M059J (cell line): ENCODE measurements at places on chromosomes 6 and 20. TPM values are rescaled to one million over a fixed set of nuclear protein-coding genes. Genes with fewer than 3 reads are reported as not detected.

- peak; percentile 87 for DNase-seq
These were observed 22.7 kb downstream of the LAMA4 start for GRCh38 chr6:112231594-112232060.

DNA sequence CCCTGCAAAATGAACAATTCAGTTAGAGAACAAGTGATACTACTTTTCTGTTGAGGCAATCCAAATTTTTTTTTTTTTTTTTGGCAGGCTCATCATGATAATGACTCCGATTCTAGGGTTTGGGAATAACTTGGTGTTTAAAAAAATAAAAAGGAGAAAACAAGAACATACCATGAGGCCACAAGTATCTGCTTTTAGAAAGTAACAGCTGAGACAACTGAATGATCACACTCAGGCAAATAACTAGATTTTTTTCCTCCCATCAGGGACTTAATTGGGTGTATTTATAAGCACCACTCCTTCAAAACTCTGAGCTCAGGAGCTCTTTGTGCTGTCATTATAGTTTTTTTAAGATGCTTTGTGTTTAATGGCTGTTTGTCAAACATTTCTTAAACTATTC, 29.6 kb downstream of the PAK5 start:
- DNase-seq = no peak

- no peak for DNase-seq
These were observed 26.2 kb upstream of the DCBLD1 start for GRCh38 chr6:117456250-117456649.

The SEL1L2 gene
- not detected in 2 replicates for total RNA-seq

- DNase-seq = peak; percentile 72
These were observed 108.2 kb upstream of the NFATC2 start for GRCh38 chr20:51650685-51651134.

GRCh38 chr6:14207448-14207847, 89.9 kb downstream of the CD83 start:
- DNase-seq = peak; percentile 68

The FABP7 gene
- not detected in 2 replicates for total RNA-seq

- DNase-seq = peak; percentile 30
These were observed 293.5 kb downstream of the UTRN start for GRCh38 chr6:144578385-144579350.

DNA sequence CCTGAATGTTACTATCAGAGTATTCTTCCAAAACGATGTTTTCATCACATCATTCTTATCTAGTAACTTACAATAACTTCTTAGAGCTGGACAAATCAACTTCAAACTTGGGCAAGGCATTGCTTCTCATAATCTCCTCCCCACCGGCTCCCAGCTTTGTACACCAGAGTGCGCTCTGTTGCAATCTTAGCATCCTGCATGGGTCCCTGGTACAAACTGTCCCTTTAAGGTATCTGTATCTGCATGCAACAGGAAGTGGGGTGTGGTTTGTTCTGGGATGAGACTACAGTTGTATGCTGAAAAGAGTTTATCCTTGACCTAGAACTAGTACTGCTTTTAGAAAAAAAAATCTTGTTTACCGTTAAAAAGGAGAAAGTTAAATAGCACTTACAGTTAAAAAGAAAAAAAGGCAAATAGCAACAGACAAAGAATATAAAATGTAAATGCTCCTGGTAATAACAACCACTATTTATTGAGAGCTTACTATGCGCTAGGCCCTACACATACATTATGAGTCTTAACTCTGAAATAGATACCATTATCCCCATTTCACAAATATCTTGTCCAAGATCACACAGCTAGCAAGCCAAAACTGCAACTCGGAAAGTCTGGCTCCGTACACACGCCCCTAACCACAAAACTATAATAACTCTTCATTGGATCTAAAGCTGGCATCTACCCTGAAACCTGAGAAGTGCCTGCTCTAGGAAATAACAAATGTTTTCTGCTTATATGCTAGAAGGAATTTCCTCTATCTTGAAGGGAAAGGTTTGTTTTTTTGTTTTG, 9.8 kb upstream of the HECA start:
- DNase-seq = peak; percentile 84

GRCh38 chr6:19128701-19129100, 708.5 kb upstream of the ID4 start:
- DNase-seq = no peak

DNA sequence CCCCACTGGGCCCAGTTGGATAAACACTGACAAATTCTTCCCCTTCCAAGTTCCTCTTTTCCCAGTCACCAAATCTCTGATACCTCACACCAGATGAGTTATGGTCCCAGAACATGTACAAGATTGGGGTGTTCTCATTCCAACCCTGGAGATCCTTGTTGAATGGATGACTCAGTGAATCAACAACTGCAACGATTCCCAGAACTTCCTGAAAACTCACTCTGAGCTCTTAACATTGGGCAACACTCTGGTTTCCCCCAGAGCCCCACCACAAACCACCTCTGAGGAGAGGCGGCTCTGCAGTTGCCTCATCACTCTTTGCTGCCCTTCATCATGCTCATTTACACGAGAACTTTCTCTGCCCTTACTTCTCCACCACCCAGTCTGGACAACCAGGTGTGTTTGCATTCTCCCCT, 115.2 kb downstream of the MRPL14 start:
- DNase-seq = peak; percentile 98

DNA sequence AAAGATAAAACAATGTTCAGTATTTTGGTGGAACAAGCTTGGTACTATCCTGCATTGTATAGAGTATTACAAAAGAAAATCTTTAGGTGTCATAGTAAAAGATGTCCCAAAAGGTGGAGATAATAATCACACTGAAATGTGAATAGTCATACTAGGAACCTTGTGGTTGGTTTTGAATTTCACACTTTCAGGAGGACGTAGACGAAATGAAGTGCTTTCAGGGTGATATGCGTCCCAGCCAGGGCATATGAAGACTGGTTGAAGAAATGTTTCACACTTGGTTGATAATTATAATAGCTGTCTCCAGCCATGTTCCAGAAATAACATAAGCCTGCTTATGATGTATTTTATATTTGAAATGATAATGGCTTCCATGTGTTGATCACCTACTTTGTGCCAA, 60.4 kb downstream of the SCAND1 start:
- DNase-seq = no peak

The ABHD16B gene
- total RNA-seq = not detected in 2 replicates

DNA sequence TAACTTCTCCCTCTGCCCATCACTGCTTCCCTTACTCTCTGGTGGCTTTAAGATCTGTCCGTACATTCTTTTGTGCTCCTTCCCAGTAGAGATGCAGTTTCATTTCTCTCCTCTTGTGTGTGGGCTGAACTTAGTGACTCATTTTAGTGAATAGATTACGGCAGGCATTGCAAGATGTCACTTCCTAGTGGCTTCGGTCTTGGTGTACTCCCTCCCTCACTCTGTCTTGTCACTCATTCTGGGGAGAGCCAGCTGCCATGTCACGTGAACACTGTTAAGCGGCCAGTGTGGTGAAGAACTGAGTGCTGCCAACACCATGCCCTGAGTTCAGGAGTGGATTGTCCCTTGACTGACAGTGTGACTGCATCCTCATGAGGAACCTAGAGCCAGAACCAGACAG, 115.9 kb downstream of the OTOR start:
- peak; percentile 79 for DNase-seq

- no peak for DNase-seq
These were observed 195.9 kb upstream of the CST7 start for GRCh38 chr20:24753130-24753529.

- DNase-seq = no peak
These were observed 23.2 kb upstream of the FAM135A start for GRCh38 chr6:70390067-70390466.

GRCh38 chr20:58524814-58525213, 9.6 kb upstream of the APCDD1L start:
- peak; percentile 95 for DNase-seq

The ADAT2 gene
- 2.7 and 6.2 TPM in 2 replicates for total RNA-seq

The PRSS35 gene
- total RNA-seq = 0.25 and 0.49 TPM in 2 replicates

DNA sequence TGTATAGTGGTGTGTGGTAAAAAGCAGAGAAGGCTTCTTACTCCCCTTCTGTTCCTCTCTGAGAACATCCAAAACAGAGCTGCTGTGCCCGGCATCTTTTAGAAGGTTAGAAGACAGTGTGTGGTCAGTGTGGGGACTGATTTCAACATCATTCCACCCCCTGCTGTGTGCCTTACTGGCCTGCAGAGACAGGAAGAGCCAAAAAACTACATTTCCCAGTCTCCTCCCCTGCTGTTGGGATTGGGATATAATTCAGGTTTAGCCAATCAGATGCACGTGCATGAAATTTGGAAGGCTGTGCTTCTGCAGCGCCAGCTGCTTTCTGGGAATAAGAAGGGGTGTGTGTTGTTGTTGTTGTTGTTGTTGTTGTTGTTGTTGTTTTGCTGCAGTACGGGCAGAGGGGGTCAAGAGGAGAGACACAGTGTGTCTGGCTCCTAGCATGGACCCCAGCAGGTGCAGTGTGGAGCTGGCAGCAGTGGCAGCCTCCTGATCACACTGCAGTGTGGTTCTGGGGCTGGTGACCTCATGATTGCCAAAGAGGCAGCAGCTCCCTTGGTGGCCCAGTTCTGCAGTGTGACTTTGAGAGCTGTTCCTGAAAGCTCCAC, 74.7 kb downstream of the MRPL14 start:
- peak; percentile 88 for DNase-seq

DNA sequence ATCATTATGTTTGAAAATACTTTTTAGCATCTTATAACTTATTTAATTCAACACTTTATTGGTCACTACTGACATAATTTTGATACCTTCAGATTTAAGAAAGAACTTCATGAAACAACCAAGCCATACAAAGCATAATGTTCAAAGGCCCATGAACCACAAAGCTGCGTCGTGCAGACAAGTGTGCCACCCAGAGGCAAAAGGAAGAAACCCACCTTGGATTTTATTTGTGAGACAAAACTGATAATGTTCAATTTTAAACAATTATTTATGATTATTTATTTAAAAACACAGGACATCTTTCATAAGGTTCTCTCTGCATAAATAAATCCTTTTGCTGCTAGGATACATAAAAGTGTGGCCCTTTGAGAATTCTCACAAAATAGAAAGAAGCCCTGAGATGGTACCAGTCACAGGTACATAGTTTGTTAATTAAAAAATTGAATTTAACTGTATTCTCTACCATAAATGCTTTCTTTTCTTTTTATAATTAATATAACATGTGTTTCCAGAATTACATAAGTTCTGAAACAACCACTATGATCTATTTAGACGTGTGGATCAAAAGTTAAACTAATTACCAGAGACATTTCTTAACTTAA, 143.7 kb downstream of the RALGAPA2 start:
- DNase-seq = peak; percentile 51

GRCh38 chr6:117947234-117947633, 40.2 kb downstream of the SLC35F1 start:
- DNase-seq = no peak

The VSX1 gene
- total RNA-seq = 0.32 TPM in 1 of 2 replicates, not detected in the other
